ENCODE measurements at places on chromosomes 1 and 21. TPM values are rescaled to one million over a fixed set of nuclear protein-coding genes. Genes with fewer than 3 reads are reported as not detected.

The CYP4A22 gene
- not detected for total RNA-seq

DNA sequence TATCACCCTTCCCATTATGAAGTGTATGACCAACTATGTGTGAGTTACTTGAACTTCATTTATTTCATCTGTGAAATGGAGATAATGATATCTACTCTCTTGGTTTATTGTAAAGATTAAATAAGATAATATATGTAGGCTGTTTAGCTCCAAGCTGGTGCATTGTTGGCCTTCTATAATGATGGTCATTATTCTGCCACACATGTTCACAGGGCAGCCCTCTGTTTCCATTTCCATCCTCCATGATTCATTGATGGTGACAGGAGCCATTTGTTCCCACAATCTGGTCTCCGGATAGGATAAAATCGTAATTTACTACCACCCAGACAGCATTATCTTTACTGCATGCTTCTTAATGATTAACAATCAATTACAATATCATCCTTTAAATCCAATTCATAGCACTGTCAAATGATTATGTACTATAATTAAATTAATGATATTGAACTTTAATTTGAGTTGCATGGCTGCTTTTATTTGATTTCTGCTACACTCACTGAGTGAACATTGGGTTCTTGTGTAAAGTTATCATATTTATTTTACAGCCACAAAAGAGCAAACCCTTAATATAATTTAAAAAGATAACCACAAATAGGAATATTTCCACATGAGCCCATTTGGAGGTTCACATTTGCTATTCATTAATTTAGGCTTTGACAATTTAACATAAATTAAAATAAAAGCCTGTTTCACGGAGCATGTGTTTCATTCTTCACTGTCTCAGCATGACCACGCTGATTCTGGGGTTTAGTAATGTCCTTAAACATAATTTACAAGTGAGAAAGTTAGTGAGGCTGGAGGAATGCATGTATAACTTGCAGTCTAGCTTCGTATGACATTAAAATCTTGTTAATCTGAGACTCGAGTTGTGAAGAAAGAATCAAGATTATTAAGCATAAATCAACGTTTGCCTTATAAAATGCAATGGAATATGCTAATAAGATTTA, 596.4 kb upstream of the ZRANB2 start:
- DNase-seq: no peak

DNA sequence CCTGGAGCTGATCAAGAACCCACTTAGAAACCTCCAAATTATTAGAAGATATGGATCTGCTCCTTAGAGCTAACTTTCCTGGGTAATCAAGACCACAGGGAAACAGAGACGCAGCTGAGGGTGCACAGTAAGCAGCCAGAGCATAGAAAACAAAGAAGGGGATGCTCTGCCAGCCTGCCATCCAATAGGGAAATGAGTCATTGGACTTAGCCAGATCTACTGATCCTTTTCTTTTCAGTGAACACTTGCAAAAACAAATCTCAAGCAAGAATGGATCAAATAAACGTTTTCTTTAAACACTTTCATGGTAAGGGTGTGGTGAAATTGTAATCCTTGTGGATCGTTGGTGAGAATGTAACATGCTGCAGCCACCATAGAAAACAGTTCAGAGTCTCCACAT, 474.0 kb downstream of the LTN1 start:
- peak; percentile 42 for DNase-seq

- DNase-seq: no peak
Observed at GRCh38 chr21:37580666-37581065, 214.1 kb downstream of the DYRK1A start.
